Fibroblast of the aortic adventitia (primary cell): ENCODE measurements at places on chromosomes 5 and 9.
A peak's percentile ranks its signal among the peaks of the same experiment; 100 is the strongest.

- DNase-seq: no peak
Measured at GRCh38 chr9:134408939-134409737, 82.9 kb downstream of the RXRA start.

DNA sequence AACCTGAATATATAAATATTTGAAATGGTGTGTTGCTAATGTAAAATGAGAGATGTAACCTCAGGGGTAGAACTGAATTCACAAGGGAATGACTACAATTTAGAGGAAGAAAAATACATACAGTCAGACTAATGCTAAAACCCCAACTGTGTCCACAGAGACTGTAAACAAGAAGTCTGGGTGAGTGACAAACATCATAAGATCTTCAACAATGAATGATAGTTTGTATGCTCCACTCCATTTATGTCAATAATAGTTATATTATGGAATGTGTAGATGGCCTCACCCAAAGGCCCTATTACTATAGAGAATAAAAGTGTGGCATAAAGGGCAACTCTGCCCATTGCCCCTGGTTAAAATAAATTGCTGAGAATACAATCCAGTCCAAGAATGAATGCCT lies 102.9 kb downstream of the CETN3 start:
- DNase-seq: no peak

GRCh38 chr9:109907400-109907799 lies 127.4 kb downstream of the PALM2AKAP2 start:
- DNase-seq: no peak

- no peak for DNase-seq
Measured at GRCh38 chr5:177357459-177358351, at the start of gene RGS14. Gene RGS14 (plus strand): TSS chr5:177357924. CDS start chr5:177358025, 101 bp downstream.

- DNase-seq: no peak
Measured at GRCh38 chr9:85038824-85039608, 369.5 kb downstream of the NTRK2 start.

GRCh38 chr9:133726401-133727276 lies 11.5 kb downstream of the SARDH start:
- peak; percentile 48 for DNase-seq

DNA sequence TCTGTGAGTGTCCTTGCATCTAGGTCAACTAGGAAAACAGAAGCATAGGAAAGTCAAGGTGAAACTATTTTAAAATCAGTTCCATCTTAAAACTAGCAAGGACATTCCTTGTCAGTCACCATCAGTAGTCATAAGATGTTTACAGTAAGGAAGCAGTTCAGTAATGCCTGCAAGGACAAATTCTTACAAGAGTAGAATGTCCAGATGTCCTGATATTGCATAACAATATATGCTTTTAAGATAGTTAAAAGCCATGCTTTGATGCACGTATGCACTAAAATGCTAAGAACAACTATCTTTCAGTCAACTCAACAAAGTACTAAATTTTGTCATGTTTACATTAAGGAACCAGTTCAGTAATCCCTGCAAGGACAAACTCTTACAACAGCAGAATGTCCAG lies 11.3 kb upstream of the SVEP1 start:
- DNase-seq: no peak

DNA sequence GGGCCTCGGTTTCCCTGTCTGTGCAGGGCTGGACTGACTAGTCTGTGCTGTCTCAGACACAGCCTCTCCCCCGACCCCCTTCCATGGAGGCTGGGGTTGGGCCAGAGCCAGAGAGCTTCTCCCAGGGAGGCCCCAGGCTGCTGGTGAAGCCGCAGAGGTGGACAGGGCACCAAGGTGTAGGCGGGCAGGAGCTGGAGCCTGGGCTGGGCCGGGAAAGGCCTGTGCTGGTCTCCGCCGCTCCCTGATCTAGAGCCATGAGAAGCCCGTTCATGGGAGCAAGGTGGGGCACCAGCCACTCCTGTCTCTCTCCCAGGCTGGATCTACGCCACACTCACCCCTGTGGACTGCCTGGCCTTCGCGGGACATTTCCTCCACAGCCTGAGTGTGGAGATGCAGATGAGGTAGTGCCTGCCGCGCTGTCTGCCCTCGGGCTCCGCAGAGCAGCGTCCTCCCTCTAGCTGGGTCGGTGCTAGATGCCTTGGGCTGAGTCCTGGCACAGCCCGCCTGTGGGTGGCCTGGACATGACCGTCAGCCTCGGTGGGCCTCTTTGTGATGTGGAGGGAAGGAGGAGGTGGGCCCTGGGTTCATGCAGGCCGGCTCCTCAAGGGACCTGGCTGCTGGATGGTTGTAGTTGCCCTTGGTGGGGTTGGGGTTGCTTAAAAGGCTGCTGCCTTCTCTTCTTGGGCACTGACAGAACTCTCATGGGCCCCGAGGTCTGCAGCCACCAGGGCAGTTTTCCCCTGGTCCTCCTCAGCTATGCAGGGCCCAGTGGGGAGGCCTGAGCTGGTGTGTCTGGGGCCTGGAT lies 79.4 kb downstream of the PHF2 start:
- no peak for DNase-seq

DNA sequence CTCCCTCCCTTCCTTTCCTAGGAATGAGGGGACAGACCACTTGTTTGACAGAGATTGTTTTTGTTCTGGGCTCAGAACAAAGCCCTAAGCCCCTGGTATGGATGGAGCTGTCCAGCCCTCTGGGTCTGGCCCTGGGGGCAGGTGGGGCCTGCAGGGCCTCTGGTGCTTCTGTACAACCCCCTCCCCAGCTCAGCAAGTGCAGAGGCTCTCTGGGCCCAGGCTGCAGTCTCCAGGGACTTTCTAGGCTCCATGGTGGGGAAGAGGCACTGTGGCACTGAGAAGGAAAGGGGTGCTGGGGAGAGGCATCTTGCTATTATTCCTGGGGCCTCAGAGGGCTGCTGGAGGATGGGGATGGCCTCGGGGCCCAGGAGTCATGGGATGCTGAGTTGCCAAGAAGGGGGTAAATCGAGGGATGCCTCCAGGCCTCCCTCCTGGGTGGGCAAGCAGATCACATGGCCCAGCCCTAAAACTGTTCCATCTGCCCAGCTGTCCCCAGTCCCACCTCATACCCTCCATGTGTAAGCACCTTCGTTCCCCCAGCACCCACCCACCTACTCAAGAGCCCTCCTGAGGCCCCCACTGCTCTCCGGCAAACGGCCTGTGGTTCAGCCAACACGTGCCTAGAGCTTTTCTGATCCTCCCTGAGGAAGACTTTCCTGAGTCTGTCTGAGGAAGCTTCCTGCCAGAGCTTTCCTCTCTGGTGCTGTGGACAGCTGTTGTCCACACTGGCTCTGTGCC lies 225.7 kb downstream of the CACNA1B start:
- no peak for DNase-seq

GRCh38 chr9:16925426-16925825 lies 55.0 kb upstream of the BNC2 start:
- DNase-seq: peak; percentile 51

DNA sequence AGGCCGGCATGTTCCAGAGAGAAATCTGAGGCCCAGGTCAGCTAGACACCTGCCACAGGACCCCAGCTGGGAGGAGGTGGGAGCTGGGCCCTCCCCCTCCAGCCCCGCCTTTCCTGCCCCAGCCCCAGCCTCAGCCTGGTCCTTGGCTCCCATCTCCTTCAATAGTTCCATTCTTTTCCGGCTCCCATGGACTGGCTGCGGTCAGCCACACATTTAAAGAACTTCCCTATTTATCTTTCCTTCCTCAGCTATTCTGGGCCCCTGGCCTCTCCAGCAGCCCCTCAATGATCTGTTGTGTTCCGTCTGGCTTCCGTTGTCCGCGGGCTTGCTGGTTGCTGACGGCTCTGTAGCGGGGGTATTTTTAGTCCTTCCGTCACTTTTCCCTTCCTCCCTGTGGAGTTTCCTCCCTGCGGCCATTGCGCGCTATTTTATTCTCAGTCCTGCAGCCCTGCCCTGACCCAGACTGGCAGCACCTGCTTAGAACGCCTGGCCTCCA lies 73.8 kb downstream of the AMBP start:
- DNase-seq: no peak

- DNase-seq: peak; percentile 57
Measured at GRCh38 chr5:169050636-169051035, 250.3 kb downstream of the SLIT3 start.

DNA sequence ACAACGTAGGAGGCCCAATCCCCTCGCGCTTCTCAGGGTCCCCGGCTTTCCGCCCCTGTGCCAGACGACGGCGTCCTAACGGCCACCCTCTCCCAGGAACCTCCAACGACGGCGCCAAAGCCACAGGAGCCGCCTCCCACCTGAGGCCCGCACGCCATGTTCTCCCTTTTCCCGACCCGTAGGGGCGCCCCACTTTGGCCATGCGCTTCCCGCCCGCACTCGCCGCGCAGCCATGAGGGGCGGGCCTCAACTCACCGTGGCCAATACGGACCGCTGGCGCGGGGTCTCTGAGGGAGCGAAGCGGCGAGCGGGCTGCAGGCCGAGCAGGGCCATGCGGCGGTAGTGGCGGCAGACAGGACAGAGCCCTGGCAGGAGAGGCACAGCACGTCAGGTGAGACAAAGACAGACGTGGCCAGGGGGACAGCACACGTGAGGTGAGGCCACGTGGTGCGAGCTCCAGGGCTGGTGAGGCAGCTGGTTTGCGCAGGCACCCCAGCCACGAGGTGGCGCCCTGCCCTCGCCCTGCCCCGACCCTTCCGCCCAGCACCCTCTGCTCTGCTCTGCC lies 1005.5 kb upstream of the PTPRD start:
- no peak for DNase-seq

DNA sequence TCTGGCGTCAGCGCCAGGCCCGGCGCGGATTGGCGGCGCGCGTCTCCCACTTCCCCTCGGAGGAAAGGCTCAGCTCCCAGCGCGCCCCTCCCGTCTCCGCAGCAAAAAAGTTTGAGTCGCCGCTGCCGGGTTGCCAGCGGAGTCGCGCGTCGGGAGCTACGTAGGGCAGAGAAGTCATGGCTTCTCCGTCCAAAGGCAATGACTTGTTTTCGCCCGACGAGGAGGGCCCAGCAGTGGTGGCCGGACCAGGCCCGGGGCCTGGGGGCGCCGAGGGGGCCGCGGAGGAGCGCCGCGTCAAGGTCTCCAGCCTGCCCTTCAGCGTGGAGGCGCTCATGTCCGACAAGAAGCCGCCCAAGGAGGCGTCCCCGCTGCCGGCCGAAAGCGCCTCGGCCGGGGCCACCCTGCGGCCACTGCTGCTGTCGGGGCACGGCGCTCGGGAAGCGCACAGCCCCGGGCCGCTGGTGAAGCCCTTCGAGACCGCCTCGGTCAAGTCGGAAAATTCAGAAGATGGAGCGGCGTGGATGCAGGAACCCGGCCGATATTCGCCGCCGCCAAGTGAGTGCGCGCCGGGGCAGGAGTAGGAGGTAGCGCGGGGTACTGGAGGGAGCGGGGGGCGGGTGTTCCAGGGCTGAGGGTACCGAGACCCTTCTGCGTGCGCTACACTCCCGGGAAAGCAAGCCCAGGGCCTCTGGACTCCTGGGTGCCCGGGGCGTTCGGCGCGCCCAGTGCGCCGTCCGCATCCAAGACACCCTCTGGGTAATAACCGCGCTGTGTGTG lies at the start of gene MSX2:
TSS of gene MSX2 (plus strand) at position 99 of the 777 bp plus-strand sequence. CDS start at position 177, 78 bp downstream.
- DNase-seq: peak; percentile 68

GRCh38 chr5:68838157-68838718 lies 255.6 kb upstream of the SLC30A5 start:
- no peak for DNase-seq

DNA sequence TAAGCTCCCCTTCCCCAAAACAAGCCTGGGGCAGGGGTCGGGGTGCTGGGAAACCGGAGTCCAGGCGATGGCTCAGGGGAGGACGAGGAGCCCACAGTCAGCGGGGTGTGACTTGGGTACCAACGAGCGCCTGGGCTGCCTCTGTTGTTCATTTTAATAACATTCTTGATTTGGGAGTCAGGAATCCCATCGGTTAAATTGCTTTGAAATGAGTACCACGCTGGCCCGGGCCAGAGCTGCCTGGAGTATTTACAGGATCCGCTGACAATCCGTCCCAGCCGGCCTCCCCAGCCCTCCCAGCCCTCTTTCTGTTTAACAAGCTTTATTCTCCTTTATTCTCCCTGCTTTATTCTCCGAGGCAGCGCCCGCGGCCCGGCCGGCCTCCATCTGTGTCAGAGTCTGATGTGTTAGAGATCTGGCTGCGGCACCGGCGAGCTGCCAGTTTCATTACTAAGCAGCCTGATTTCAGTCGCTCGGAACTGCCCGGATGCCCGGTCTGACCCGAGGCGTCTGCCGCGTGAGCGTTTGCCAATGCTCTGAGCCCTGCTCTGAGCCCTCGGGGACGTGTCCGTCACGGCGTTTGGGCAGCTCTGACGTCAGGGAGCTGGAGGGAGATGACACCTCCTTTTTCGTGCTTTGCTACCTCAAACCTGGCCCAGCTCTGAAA lies 16.5 kb upstream of the QRFP start:
- DNase-seq: peak; percentile 64

GRCh38 chr9:136831002-136831719 lies 11.1 kb upstream of the AJM1 start:
- no peak for DNase-seq

DNA sequence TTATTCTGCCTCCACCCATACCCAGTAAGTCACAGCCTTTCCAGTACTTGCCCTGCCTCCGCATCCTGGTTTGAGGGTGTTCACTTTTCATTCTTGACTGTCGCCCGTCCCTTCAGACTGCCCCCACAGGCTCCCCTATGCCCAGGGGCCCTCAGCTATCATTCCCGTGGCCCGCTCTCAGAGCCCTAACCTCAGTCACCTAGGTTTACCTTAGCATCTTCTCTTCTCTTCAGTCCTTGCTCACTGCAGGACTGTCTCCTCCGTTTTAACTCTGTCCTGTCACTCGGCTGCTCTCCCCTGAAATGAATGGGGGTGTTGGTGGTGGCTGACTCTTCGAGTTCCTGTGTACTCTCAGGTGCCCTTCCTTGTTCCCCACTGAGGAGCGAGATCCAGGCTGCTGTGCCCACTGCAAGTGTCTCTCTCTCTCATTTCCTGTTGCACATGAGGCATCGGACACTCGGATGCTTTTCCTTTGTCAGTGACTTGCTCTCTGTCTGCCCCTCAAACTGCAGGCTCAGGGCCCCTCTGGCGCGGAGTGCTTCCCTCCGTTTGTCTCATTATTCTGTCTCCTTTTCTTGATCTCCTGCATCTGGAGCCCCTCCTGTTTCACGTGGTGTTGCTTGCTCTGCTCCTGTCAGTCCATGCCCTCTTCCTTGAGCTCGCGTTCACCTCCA lies 89.8 kb downstream of the CACNA1B start:
- no peak for DNase-seq

GRCh38 chr5:112951124-112951702 lies 25.4 kb upstream of the DCP2 start:
- no peak for DNase-seq

DNA sequence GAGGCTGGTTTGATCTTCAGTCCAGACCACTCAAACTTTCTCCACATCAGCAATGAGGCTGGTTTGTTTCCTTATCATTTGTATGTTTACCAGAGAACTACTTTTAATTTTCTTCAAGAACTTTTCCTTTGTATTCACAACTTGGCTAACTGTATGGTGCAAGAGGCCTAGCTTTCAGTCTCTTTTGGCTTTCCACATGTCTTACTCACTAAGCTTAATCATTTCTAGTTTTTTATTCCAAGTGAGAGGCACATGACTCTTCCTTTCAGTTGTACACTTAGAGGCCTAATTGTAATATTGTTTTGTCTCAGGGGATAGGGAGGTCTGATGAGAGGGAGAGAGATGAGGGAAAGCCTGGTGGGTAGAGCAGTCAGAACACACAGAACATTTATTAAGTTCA lies 554.0 kb upstream of the ARRDC3 start:
- DNase-seq: peak; percentile 27
